ENCODE measurements at places on chromosomes 1 and 21.

DNA sequence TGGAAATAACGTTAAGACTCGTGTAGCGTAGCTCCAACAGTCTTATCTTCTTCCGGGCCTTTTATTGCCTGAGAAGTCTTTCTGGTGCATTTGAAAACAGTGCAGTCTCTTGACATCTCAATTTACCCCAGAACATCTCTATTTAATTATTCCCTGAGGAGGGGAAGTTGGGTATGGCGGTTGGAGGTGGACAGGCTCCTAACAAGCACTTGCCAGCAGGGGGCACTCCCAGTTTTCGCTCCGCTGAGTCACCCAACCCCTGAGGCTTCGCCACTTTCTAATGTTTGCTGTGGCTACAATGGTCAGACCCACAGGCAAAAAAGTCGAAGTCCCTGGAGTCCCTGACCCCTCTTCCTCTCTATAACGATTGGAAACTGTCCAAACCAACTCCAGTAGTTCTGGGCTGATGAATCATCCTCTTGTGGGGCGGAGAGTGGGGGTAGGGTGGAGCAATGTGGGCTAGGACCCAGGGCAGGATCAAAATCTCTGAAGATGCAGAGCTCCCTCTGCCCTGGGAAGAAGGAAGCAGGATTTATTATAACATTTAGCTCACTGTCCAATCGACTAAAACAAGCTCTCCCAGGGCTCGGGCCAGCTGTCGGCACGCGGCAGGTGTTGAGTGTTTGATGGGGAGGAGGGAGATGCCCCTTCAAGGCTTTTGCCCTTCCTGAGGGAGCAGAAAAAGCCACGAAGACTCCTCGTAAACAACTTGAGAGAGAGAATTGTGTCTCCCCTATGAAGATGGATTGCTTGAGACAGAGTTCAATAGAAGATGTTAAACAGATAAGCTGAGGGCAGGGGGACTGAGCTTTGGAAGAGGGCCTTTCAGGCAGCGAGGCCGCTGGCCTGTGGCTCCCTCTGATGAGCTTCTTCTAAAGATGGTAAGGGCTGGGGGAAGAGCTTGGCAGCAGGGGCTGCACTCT is 85.7 kb downstream of the BRINP2 start:
- DNase-seq = no peak

DNA sequence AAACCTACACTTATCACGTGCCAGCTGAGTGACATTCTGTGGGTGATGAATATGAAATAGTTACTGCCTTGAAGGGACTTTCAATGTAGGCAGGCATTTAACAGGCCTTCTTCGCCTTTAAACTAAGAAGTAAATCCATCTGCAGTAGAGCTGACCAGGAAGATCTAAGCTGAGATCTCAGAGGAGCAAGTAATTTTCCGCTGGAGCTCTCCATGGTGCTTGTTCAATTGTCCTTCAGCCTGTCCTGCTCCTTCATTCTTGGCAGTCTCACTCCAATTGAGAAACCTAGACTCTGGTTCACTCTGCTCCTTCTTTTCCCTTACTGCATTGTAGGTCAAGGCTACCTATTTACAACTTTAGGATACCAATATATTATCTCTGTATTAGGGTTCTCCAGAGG is 183.5 kb downstream of the HMCN1 start:
- DNase-seq = no peak

- no peak for DNase-seq
These were observed 26.3 kb upstream of the NHLH2 start for GRCh38 chr1:115867216-115867615.

- peak; percentile 76 for DNase-seq
These were observed 5.5 kb downstream of the PTPN7 start for GRCh38 chr1:202154766-202155477.

DNA sequence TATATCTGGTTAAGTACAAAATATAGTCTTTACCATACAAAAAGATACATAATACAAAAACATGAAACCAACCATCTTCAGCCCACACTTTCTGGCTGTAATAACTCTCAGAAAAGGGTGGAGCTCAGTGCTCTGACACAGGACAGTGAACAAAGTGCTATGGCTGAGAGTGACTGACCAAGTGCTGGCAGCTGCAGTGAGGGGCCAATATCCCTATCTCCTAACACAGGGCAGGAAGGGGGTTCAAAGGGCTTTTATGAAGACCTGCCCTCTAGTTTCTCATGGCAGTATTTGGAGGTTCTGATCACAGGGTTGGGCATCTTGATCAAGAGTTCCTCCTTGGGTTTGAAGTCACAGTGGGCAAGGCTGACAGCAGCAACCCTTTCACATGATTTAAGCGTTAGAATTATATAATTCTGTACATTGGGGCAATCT is 3.9 kb downstream of the TXNIP start:
- no peak for DNase-seq

GRCh38 chr1:221725735-221726672 is 15.9 kb downstream of the DUSP10 start:
- DNase-seq = peak; percentile 43

- DNase-seq = no peak
These were observed 25.0 kb upstream of the SUMO3 start for GRCh38 chr21:44842721-44843445.

GRCh38 chr1:65009724-65010420 is 43.5 kb upstream of the JAK1 start:
- no peak for DNase-seq

- DNase-seq = no peak
These were observed 731 bp downstream of the TRIM11 start for GRCh38 chr1:228405979-228406228.

DNA sequence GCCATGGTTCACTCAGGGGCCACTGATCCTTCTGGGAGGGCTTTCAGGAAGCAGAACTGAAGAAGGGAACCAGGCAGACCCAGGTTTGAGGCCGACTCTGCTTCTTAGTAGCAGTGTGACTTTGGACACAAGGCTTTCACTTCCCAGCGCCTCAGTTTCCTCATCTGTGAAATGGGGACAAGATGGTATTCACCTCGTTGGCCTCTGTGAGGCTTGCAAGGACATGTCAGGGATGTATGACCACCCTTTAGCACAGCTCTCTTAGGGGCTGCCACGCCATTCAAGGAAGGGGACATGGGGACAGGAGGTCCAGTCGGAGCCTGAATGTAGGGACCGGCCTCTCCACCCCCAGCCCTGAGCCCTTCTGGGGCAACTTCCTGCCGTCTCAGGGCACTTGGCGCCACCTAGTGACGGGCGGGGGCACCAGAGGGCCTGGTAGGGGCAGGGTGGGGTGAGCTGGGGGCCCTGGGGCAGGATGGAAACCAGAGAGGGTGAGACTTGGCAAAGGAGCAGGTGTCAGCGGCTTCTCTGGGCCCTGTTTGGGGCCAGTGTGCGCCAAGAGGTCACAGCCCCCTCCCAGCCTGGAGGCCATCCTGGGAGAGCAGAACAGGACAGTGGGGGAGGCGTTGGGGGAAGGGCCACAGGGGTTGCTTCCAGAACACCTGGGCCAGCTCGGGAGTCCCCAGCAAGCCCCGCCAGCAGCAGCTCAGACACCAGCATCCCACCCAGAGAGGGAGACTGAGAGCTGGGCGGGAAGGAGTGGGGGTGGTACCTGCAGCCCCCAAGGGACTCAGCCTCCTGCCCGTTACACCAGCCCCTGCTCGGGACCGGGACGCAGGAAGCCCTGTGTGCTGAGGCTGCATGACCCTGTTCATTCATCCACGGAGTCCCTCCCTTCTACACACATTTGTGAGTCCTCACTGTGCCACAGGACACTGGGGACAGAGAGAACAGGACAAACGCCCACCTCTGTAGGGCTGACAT is 102.5 kb upstream of the TARDBP start:
- DNase-seq = peak; percentile 78

GRCh38 chr1:30758121-30758688 is 631 bp upstream of the LAPTM5 start:
- no peak for DNase-seq

DNA sequence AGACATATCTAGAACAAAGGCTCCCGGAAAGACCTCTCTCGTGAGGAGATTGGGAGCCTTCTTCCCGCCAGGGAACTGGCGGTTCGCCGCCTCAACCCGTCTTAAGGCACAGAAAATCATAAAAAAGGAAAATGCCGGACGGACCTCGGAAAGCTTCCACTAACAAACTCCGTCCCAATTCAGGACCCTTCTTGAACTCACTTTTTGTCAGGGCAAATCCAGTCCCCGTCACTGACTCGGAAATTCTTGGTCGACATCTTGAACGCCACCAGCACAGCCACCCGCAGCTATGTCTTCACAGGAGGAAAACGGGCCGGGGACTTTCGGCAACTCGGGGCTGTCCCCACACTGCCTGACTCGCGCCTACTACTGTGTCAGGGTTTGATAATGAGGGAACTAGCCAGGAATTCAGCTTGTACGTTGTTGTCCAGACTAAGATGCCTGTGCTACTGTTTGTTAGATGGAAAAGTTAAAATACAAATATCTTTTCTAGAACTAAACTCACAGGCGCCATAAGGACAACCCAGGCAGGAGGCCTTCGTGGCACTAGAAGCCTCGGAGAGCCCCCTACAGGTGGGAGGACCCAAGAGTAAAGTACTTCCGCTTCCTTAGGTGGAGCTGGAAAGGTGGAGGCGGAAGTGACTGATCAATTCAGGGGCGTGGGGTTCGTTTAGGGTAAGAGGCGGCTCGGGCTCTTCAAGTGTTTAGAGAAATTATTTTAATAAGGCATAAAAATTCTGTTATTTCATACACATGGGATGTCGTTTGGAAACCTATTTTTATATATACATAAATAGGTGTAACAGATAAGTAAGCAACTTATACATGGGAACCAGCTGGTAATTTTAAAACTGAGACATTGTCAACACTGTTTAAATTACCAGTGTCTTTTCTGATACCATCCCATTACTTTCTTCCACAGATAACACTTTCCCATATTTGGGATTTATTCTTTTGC is at the start of gene ZRANB2:
Gene ZRANB2, minus strand, starts transcription at position 297 of the 958 bp plus-strand sequence. Its CDS starts 40 bp downstream, at position 257.
- DNase-seq = peak; percentile 96

- DNase-seq = no peak
These were observed 2.1 kb upstream of the TFF3 start for GRCh38 chr21:42317341-42317741.

- DNase-seq = no peak
These were observed 94.8 kb upstream of the BMP8A start for GRCh38 chr1:39396671-39397070.

DNA sequence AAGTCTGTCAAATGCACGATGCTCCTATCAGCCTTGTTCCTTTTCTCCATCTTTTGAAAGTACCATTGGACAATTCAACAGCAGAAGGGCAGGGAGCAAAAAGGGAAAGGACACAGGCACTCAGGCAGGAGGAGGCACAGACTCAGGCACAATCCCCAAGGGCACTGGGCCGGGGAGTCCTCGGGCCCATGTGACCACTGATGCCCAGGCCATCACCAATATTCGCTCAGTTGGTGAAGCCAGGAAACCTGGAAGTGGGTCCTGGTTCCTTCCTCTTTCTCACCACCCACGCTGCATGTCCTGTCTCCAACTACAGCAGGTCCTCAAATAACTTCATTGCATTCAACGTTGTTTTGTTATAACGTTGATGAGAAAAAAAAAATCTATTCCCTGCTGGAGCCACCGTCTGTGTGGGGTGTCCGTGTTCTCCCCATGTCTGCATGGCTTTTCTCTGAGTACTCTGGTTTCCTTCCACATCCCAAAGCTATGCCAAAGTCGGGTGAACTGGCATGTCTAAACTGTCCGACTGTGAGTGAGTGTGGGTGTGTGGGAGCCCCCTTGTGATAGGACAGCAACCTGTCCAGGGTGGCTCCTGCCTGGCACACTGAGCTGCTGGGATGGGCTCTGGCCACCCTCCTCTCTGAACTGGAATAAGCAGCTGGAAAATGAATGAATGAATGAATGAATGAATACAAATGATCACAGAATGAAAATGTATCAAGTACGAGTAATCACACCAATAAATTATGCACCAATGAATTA is 12.5 kb downstream of the NID1 start:
- DNase-seq = no peak

DNA sequence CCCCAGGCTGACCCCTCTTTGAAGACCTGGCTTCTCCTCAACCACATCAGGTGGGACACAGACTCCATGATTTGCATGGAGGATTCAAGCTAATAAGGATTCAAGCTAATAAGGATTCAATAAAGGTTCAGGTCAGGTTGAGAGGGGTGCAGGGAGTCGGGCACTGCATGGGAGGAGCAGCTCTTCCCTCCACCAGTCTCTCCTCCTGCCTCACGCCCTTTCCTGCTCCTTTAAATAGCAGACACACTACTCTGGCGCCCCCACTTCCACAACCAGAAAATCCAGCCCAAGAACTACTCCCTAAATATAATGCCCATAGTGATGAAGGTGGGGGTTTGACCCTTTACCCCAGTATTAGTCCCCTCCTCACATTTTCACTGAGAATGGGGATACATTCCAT is 7.1 kb downstream of the MEX3A start:
- no peak for DNase-seq

DNA sequence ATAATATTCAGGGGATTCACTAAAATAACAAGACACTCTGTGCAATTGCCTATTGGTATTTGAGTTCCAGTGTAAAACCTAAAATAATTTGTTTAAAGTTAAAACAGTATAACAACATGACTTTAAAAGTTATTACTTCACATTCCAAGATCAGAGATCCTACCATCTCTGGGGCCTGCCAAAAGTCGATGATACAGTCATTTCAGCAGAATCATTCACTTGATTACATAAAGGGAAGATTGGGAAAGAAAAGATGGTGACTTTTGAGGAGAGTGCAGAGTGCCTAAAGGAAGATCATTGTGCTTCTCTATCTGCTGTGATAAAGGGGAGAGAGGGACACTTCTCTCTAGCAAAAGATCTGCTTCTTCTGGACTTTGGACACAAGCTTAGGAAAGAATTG is 784.4 kb upstream of the ADGRL4 start:
- DNase-seq = no peak

- DNase-seq = peak; percentile 41
These were observed 495 bp upstream of the NTRK1 start for GRCh38 chr1:156860113-156860627.

DNA sequence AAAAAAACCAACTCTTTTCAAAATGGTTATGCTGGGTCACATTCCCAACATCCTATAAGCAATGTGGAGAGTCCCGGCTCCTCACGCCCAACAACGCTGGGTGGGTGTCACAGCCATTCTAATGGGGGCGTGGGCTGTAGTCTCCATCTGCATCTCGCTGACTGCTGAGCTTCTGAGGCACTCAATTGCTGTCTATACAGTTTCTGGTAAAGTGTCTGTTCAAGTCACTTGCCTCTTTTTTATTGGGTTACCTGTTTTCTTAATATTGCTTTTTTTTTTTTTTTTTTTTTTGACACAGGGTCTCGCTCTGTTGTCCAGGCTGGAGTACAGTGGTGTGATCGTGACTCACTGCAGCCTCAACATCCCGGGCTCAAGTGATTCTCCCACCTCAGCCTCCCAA is 54.8 kb downstream of the GNB1 start:
- DNase-seq = no peak

DNA sequence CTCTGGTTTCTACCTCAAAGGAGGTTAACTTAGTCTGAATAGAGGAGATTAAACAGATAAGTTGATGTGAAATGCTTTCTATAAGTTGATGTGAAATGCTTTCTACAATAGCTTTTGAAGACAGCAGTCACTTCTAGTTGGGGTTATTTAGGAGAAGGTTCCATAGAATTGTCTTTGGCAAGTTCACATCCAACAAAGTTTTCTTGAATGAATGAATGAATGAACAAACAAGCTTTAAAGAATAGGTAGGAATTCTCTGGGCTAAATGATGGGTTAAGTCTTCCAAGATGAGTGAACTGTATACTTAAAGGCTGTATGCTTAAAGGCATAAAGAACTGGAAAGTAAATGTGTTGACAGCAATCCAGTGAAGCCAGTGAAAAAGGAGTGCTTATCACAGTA is 1.9 kb downstream of the CDC73 start:
- no peak for DNase-seq

GRCh38 chr1:179794669-179795068 is 51.6 kb downstream of the FAM163A start:
- DNase-seq = no peak
